T-cell (primary cell): ENCODE measurements at places on chromosomes 11 and 22.

DNA sequence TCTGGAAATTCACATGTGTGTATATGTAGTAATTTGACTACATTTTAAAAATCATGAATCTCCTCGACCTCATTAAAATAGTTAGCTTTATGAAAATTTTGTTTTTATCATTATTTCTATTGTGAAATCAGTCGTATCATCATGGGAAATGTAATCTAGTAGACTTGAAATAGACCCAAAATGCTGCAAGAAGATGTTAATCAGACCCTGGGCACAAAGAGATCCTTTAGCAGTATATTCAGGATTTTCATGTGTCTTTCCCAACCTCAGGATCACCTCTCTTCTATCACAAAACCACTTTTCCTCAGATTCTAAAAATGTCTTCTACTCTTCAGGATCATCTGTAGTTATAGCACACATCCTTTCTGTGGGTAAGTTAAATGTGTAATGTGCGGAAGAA is 74.9 kb upstream of the ADSL start:
- DNase-seq = no peak

- DNase-seq = no peak
These were observed 37.8 kb downstream of the KCNQ1OT1 start for GRCh38 chr11:2662024-2662312.

- DNase-seq = no peak
These were observed 31.9 kb upstream of the FAM181B start for GRCh38 chr11:82765466-82766034.

- no peak for DNase-seq
These were observed 41.0 kb downstream of the TRAF6 start for GRCh38 chr11:36469063-36469462.

GRCh38 chr11:134679592-134679991 is 267.6 kb upstream of the B3GAT1 start:
- no peak for DNase-seq

GRCh38 chr11:63262547-63262946 is 19.1 kb upstream of the SLC22A25 start:
- no peak for DNase-seq

DNA sequence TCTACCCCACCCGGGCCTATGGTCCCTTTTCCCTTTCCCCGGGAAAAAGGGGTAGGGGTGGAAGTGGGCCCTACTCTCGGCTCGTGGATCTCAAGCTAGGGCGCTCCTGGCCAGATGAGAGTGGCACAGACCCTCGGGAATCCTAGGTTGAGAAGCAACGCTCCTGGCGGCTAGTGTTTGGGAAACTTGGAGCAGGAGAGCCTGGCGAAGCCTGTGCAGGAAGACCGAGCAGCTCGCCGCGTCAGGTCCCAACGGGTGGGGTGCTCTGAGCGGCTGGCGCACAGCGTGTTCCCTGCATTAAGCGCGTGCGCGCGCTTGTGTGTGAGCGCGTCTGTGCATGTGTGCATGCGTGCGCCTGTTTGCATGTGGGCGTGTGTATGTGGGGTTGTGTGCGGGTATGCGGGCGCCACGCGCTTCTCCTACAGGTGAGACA is 7.1 kb upstream of the FLI1 start:
- DNase-seq = peak; percentile 49

GRCh38 chr11:126499131-126499752 is 143.8 kb downstream of the ST3GAL4 start:
- DNase-seq = no peak

- no peak for DNase-seq
These were observed 105.3 kb downstream of the MORC2 start for GRCh38 chr22:30863081-30863833.

GRCh38 chr11:35845860-35846259 is 98.0 kb upstream of the LDLRAD3 start:
- no peak for DNase-seq

DNA sequence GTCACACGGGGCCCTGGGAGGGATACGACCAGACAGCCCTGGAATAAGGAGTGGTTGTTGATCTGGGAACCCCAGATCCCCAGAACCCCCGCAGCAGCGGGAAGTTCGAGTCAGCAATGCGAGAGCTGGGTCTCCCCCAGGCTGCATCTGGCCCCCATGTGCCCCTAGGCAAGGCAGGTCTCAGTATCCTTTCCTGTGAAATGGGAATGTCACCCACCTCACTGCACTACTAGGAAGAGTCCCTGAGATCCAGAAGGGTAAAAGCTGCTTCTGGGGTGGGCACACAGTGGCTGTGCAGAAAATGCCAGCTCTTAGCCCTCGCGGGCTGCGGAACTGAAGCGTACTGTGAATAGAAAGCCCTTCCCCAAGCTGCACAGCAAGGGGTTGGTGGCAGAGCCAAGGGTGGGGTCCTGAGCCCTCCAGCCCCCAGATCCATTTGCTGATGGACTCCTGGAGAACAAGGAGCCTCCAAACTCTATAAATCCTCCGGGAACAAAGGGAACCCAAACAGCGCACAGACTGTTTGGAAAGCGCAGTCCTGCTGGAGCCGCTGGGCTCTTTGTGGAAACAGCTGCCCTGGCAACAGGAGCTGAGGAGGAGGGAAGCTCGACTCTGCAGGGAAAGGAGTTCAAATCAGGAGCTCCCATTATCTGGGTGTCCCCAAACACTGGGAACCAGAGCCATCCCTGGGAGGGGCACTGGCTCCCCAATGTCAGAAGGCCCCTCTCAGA is 68.2 kb upstream of the SHISAL1 start:
- no peak for DNase-seq

DNA sequence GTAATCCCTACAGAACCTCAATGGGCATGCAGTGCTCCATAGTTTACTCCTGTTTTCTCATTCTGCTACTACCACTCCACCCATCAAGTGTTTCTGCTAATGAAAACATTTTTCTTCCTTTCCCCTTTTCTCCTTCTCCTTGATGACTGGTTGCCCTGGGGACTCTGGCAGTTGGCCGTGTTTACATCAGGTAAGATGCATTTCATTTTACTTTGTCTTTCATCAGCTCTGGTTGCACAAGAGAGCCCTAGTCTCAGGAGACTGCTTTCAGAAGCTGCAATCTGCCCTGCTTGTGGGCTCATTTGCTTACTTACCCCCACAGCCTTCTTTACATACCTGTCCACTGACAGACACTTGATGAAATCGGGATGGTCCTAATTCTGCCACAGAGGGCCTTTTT is 19.6 kb upstream of the LIMK2 start:
- DNase-seq = no peak

DNA sequence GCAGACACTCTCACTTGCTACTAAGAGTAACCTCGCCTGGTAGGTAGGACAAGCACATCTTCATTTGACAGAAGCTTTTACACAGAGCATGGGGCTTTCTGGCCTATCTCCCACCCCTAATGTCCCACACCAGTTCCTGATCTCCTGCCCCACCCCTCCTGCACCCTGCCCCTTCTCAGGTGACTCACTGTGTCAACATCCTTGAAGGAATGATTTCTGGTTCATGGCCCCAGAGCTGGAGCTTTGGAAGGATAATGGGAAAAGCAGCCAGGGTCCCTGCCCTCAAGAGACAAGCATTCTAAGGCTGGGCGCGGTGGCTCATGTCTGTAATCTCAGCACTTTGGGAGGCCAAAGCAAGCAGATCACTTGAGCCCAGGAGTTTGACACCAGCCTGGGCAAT is 47.2 kb downstream of the LRFN4 start:
- DNase-seq = no peak

- no peak for DNase-seq
These were observed 262.4 kb upstream of the PLET1 start for GRCh38 chr11:112523031-112523430.

- DNase-seq = no peak
These were observed 29.8 kb upstream of the CRTAM start for GRCh38 chr11:122808478-122808869.

DNA sequence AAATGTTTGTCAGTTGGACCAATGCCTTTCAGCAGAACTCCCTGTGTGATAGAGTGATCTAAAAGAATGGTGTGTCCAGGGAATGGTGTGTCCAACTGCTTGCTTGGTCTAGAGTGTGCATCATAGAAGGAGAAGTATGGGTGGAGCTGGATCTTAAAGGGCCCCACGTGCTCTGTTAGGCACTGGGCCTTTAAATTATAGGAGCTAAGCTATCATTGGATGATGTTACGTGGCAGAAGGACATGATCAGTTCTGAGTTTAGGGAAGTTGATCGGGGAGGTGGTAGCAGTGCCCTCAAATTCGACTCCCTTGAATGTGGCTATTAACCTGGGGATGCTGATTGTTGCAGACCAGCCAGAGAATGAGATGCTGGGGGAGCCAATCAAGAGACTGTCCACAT is 16.4 kb downstream of the STX3 start:
- DNase-seq = no peak

DNA sequence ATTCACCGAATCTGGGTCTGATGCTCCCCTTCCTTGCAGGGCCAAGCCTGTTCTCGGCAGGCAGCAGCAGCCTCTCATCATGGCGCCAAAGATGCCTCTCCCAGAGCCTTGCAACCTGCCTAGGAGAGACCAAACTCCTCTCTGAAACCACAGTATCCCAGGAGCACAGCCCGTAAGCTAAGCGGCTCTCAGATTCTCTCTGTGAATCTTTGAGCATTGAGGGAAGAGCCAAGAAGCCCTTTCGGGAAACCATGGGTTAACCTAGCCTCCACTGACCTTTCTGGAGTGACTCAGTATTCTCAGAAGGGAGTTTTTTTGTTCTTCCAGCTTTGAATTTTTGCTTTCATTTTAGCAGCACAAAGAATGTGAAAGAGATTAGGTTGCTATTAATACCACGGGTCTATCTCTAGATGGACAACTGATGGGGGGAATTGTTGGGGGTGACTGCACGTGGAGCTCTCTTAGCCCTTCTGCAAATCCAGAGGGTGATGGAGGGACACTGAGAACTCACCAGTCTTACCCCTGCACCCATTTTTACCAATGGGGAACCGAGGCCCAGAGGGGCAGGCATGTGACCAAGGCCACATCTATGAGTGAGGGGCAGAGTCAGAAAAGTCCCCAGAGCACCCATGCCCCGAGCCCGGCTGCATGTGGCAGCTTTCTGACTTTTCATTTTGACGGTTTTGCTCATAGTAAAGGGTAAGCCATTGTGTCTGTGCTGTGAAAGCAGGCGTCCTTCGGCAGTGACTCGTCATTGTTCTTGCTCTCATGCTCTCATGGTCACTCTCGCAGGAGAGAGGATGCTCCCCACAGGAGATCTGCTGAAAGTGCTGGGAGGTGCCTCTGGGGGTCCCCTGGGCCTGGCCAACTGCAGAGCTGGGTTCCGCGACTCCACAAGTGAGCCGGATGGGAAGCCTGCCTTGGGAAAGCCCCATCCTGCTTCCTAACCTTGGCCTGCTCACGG is 36.0 kb downstream of the IRAG1 start:
- no peak for DNase-seq

DNA sequence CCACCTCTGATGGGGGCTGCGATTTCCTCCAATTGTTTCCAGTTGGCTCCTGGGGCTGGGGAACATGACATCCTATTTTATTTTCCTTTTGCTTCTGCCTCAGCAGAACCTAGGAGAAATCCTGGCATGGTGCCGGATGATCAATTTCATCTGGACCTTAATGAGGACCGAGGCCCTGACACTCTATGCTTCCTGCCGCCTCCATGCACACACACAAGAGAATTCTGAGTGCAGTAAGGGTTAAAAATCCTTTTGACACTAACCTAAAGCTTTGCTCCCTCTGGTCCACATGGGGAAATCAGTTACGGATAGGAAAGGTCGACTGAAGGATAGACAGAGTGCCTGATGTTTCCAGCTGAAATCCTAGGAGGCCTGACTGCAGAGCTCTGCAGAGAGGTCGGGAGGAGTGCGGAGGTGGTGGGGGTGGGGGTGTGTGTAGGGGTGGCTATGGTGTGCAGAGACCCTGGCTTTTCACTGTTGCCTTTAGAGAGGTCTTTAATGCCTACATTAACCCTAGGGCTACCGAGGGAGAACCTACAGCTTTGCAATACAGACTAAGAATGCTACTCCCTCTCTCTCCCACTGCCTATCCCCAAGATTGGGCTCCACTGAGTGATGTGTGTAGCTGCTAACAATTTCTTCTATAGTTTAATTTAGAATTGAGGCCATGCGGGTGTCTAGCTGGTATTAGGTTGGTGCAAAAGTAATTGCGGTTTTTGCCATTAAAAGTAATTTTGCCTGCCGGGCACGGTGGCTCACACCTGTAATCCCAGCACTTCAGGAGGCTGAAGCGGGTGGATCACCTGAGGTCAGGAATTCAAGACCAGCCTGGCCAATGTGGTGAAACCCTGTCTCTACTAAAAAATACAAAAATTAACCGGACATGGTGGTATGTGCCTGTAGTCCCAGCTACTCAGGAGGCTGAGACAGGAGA is 53.6 kb upstream of the INCENP start:
- no peak for DNase-seq

DNA sequence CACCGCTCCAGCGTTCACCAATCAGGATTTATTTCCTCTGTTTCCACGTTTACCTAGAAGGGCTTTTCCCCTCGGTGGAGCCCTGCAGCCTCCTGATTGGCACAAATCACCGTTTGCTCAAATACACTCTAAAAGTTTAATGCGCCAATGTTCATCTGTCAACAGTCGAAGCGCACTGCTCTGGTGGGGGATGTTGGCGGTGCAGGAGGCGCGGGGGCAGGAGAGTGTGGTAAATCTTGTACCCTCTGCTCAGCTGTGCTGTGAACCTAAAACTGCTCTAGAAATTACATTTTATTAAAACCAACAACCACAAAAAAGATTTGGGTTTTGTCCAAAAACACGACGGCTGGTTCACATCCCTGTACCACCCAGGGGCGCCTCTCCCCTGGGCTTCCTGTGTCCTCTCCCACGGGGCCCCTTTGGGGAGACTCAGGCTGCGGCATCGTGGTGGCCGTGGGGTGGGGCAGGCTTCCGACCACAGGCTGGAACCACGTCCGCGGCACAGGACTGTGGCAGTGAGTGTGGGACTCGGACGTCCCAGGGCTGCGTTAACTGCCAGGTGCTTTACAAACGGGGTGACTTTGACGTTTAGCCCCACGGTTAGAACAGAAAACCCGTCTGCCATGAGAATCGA is 13.5 kb downstream of the TTLL8 start:
- no peak for DNase-seq

DNA sequence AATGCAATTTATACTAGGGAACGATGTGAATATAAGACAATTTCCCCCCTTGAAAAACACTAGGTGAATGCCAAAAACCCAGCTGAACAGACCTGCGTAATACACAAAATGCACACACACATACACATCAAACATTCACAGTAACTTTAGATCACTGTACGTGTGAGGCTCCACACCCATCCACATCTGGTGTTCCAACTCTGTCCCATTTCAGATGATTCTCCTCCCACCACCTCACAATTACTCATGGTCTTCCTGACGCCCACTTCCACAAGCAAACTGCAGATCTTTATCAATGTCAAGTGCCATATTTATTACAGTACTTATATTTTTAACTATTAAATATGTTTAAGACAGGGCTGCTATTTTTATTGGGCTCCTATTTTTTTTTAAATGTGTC is 57.8 kb upstream of the TENM4 start:
- DNase-seq = no peak

- DNase-seq = peak; percentile 50
These were observed 36.6 kb upstream of the VPREB1 start for GRCh38 chr22:22207845-22208564.

- no peak for DNase-seq
These were observed 41.2 kb upstream of the MICAL2 start for GRCh38 chr11:12069066-12069676.

- DNase-seq = no peak
These were observed 24.4 kb downstream of the FADS3 start for GRCh38 chr11:61866958-61867343.
